HFFc6 (cell line): ENCODE measurements at places on chromosomes 5 and 9. TPM values are rescaled to one million over a fixed set of nuclear protein-coding genes. Genes with fewer than 3 reads are reported as not detected.

The PTBP3 gene
- 36.1 to 37.0 TPM (median 36.6 TPM) in 3 replicates for total RNA-seq

The PCDHGA5 gene
- 1.1 to 1.8 TPM (median 1.1 TPM) in 3 replicates for total RNA-seq

DNA sequence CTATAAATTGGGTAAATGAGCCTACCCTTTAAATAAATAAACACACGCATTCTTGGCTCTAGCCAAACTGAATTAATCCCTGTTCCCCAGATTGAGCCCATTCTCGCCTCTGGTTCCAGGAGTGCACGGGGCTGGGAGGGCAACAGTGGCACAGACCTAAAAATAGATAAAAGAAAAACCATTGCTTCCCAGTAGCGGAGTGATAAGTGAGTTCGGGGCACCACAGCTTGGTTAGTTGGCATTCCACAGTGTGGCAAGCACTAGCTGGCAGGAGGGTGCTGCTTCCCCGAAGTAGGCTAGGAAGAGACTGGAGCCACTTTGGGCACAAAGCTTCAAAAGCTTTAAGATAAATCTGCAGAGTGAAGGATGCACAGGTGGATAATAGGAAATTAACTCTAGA lies 322.2 kb upstream of the SGCD start:
- DNase-seq: no peak
- H3K27ac ChIP-seq: no peak overlapping the region
- H3K27me3 ChIP-seq: no peaks in the 10 kb centered on the region; the same call in 1 of the 2 replicates

DNA sequence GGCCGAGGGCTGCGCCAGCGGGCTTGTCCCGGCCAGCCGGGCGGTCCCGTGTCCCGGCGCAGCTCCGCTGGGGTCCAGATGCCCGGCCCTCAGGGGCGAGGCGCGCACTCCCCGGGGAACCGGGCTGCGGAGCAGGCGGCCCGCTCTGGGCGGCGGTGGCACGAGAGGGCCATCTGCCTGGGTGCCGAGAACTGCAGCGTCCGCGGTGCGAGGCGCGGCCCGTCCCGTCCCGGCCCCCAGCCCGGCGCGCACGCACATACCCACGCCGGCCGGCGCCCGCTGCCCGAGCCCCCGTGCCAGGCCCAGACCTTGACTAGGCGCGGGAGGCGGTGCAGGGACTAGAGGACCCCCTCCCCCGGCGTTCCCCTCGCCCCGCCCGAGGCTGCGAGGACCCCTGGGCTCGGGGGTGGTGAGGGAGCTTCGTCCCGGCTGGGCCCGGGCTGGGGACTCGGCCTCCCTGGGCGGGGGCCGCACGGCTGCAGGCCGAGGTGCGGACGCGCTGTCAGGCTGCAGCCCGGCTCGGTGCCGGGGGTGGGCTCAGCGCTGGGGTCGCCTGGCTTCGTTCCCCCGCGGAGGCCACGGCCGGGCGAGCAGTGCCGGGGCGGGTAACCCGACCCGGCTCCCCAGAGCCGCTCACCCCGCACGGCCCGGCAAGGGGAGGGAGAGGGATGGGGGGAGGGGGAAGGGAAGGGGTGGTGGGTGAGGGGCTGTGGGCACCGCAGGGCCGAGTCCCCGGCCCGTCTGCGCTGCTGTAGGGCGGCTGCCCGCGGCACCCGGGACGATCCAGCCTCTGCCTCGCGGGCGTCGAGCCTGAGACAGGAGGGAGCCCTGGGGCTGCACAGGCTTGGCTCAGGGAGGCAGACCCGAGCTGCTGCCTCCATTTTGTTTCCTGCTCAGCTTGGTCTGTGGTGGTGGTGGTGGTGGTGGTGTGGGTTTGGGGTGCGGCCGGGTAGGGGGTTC lies 1.2 kb upstream of the NSD1 start:
- peaks cover 2% of the 10 kb centered on the region for H3K27me3 ChIP-seq
- H3K27ac ChIP-seq: no peak overlapping the region
- H3K4me3 ChIP-seq: no peak overlapping the region
- peaks cover 66% of the 10 kb centered on the region for H3K4me1 ChIP-seq
- no peak for DNase-seq
- peaks cover 24% of the 10 kb centered on the region for H3K36me3 ChIP-seq
